Non-pigmented ciliary epithelial cell (primary cell): ENCODE measurements at places on chromosomes 16 and 17.

- no peak for DNase-seq
Measured at GRCh38 chr16:21950782-21951521, 2.2 kb upstream of the UQCRC2 start.

- no peak for DNase-seq
Measured at GRCh38 chr16:89720551-89720812, 216 bp downstream of the VPS9D1 start.

GRCh38 chr17:6575596-6575988 lies 19.2 kb upstream of the PITPNM3 start:
- no peak for DNase-seq

- DNase-seq = no peak
Measured at GRCh38 chr16:8849411-8850011, 19.3 kb downstream of the CARHSP1 start.

DNA sequence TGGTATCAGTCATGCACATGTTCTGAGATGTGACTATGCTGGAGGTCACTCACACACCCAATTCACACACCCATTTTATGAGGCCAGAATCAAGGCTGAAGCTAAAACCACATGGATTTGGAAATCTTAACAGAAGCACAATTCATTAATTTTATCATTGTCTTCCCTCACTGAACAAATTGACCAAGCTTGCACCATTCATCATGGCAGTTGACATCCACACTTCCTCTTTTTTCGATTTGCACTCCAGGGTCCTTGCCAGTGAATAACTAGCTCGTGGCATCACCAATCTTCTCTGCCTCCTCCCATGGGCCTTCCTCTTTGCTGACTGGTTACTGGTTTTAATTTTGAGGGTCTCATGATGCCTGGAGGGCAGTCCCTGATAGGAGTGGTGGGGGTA lies 123.0 kb upstream of the ASIC2 start:
- DNase-seq = no peak
